ENCODE measurements at places on chromosomes 4 and X.

DNA sequence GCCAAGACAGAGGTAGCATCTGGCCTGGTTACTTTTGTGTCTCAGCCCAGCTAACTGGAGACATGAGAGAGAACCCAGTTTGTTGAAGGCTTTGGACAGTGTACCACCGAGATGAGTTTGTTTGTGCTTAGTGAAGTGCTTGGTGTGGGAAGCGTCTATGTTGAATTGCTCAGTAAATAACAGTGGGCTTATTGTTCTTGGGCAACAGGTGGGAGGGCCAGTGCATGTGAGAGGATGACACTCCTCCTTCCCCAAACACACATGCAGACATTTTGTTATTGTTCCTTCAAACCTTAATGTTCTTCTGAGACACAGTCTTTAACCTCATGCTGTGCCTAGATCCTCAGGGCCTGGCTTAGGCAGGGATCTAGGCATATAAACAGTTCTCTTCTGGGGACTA lies 39.7 kb downstream of the MSN start:
- no peak for DNase-seq

GRCh38 chr4:13212936-13213335 lies 271.2 kb downstream of the RAB28 start:
- no peak for DNase-seq

DNA sequence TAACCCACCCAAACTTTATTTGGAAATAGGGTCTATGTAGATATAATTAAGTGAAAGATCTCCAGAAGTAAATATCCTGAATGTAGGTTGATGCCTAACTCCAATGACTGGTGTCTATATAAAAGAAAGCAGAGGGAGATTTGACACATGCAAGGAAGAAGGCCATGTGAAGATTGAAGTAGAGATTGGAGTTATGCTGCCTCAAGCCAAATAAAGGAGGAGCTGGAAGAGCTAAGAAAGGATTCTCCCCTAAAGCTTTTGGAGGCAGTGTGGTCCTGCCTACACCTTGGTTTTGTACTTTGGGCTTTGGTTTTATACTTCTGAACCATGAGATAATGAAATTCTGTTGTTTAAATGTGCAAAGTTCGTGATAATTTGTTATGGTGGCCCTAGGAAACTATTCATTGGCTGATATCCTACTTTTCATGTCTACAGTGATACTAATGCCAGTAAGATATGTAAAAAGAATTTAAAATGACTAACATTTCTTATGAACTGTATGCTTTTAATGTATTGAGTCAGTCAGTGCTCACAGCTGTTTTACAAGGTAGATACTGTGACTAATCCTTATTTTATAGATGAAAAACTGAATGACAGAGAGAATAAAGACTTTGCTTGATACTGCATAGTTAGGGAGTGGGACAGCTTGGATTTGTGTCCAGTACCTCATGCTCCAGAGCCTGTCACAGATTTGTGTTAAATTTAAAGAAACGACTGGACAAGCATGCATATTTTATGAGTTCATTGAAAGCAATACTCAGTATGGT lies 5.9 kb upstream of the RAB40AL start:
- DNase-seq, result no peak

DNA sequence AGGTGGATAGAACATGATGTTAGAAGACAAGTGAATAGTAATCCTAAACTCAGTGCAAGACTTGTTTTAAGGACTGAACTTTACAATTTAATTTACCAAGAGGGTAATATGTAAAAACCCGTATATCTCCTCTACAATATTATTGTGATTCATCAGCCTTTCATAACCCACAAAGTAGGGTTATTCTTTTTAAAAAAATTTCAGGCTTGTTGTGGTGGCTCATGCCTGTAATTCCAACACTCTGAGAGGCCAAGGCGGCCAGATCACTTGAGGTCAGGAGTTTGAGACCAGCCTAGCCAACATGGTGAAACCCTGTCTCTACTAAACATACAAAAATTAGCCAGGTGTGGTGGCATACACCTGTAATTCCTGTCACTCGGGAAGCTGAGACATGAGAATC lies 7.2 kb downstream of the IBSP start:
- no peak for DNase-seq

- no peak for DNase-seq
Observed at GRCh38 chr4:109410776-109411175, 22.8 kb upstream of the SEC24B start.

GRCh38 chrX:134990801-134991481 lies at the start of gene SMIM10:
TSS of gene SMIM10 (plus strand) at chrX:134990991. CDS start at chrX:134991096, 105 bp downstream.
- DNase-seq, result no peak

DNA sequence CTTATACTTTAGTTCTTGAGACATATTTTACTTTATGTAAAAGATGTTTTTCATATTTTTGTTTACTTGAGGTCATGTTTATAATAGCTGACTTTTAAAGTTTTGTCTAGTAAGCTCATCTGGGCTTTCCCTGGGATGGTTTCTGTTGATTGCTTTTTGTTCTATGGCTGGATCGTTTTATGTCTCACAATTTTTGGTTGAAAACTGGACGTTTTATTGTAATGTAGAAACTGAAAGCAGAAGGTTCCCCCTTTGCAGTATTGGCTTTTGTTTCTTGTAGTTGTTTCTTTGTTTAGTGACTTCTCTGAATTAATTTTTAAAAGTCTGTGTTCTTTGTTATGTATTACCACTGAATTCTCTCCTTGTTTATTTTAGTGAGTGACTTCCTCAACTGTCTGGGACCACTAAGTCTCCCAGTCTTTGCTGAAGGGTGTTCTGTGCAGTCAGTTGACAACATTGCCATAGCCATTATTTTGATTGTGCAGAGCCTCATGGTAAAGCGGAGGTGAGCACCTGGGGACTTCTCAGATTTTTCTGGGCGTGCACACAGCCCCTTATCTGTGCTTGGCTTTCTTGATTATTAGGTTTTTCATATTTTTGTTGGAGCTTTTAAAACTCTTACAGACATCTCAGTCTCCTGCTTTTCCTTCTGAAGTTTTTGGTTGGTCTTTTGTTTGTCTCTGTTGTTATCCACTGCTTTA lies 31.0 kb downstream of the KDM6A start:
- no peak for DNase-seq

DNA sequence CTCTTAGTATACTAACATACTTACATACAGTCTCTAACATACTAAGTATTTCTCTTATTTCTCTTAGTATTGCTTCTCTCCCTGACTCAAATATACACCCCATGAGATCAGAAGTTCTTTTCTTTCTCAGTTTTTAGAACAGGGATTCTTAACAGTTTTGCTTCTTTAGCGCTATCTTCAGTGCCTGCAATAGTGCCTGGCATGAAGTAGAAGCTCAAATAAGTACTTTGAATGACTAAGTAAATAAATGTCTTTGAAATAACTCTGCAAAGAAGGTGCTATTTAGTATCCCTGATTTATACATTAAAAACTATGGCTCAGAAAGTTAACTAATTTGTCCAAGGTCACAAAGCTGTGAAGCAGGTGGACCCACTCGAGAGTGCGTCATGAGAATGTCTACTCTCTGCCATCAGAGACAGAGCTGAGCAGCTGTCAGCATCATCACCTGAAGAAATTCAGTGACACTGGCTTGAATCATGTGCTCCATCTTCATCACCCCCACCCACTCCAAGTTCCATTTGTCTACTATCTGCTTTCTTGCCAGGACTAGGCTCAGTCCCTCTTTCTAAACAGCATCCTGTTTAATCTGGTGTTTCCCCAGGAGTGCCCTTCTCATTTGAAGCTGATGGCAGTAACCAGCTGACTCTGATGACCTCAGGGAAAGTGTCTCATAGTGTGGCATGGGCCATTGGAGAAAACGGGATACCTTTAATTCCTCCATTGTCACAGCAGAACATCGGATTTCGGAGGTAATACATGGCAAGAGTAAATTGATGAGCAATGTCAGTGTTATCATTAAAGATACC lies 83.1 kb downstream of the CC2D2A start:
- no peak for DNase-seq

- DNase-seq, result no peak
Observed at GRCh38 chr4:146439999-146440398, 81.7 kb downstream of the SLC10A7 start.

GRCh38 chr4:8395504-8396296 lies 44.8 kb downstream of the ACOX3 start:
- no peak for DNase-seq

DNA sequence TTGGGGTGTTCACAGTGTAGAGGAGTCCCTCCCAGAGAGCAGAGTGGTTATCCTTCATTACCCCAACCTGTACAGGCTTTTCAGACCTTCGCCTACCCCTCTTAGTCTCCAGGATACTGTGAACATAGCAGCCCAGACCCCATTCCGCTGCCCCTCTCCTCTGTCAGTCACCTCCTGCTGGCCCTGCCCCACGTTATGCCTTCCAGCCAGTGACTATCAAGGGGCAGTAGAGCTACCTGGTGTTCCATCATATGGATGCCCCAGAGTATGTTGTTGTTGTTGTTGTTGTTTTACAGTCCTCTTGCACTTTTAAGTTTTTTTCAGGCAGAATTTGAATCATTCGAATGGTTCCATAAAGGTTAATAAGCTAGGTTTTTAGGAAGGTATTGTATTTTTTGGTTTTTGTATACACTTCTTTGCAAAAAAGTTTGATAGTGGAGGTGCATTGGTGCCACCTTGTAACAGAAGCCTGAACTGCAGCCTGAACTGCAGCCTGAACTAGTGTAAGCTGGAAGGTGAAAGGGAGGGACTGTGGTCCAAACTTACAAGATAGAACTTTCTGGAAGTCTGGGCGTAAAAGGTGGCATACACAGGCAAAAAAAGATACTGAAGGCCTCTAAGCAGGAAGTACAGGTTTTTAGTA lies 101.4 kb upstream of the RAB40AL start:
- no peak for DNase-seq

GRCh38 chr4:88110826-88111225 lies 47.6 kb downstream of the ABCG2 start:
- no peak for DNase-seq

DNA sequence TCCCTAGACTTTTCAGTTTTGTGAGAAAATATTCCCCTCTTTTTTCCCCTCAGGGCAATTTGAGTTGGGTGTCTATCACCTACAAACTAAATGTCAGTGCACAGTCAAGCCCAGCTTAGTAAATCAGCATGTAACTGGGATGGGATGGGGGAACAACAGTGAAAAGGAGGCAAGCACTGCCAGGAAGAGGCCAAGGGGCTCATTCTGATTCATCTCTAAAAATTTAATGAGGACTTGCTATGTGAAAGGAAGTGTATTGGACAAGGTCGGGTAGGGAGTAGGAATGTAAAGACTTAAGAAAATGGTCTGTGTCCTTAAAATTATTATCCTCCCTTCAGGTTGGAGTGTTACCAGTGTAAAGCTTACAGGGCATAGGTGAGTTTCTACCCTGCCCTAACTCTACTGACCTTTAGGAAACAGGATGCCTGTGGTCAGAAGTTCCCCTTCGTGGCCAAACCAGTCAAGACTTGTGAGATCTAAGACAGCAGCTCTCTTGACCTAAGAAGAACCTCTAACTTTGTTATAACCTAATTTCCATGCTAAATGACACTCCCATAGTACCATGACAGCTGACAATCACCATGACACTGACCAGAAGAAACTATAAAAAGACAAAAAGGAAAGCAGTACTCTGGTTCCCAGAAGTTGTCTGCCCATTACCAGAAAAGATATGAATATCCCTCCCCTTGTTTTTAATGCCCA lies 194.4 kb upstream of the LDB2 start:
- no peak for DNase-seq

DNA sequence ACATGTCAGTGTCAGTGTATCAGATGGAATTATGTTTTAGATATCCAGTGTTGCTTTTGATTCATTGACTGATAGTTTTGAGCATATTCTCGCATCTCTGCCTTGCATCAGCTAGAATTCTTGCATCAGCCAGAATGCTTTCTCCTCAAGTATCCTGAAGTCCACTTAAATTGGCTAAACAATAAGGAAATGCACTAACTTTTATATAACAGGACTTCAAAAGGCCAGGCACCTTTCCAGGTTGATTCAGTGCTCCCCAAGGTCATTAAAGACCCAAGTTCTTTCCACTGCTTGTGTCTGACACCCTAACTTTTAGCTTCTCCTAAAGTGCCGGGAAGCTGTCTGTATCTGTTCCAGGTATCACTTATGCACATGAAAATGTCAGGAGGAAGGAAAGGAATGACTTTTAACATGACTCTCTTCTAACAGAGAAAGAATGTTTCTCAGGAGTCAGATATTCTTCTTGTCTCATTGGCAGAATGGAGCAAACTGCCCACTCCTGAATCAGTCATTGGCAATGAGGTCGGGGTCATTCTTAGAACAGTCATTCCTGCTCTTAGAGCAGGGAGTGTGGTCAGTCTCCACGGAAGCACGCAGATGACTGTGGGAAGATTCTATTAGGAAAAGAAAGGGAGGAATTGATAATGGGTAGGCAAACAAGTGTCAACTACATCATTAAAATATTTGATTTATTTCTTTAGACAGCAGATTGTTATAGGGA lies 92.9 kb upstream of the TLL1 start:
- no peak for DNase-seq

GRCh38 chrX:98448524-98448923 lies 1564.8 kb downstream of the RPA4 start:
- DNase-seq, result no peak

- no peak for DNase-seq
Observed at GRCh38 chr4:138310991-138311390, 68.8 kb upstream of the SLC7A11 start.

DNA sequence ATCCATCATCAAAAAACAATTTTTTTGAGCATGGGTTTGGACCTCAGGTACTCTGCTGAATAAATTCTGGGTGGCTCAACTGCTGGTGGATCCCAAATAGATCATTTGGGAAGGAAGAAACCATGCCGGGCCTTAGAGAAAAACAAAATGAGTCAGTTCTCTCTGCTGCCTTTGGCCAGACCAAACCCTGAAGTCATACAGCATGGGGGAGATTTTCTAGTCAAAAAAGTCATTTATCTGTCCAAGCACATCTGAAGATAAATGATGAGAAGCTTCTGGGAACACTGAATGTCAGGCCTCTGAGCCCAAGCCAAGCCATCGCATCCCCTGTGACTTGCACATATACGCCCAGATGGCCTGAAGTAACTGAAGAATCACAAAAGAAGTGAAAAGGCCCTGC lies 261.4 kb downstream of the DHX15 start:
- DNase-seq, result no peak

- DNase-seq, result peak; percentile 18
Observed at GRCh38 chr4:9703391-9703790, 78.0 kb upstream of the DRD5 start.

DNA sequence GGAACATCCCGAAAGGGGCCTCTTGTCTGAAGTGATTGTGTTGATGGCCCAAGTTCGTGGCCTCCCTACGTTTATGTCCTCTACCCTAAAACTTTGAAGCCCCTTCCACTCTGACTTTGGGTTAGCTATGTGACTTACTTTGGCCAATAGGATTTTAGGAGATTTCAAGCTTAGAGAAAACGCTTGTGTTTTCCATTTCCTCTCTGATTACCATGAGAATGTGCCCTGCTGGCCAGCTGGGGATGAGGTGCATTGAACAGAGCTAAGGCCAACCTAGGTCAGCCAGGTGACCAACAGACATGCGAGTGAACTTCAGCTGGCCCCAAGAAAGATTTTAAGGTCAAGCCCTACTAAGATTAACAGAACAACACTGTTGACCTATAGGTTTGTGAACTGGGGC lies 82.4 kb downstream of the SLC2A9 start:
- no peak for DNase-seq

DNA sequence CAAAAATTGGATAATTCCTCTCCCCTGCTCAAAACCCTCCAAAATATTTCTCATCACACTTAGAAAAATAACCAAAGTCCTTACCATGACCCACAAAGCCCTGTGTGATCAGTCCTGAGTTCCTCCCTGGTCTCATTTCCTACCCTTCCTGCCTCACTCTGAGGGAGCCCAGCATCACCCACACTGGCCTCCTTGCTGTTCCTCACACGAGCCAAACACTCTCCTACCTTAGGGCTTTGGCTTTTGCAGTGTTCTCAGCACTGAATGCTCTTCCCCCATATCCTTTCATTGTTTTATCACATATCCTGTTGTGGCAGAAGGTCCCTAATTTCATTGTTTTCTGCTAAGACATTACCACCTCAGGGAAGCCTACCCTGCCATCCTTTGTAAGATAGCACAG lies 12.2 kb downstream of the MGAT4D start:
- DNase-seq, result no peak
